ENCODE measurements at places on chromosomes 12 and 14. TPM values are rescaled to one million over a fixed set of nuclear protein-coding genes. Genes with fewer than 3 reads are reported as not detected.
A peak's percentile ranks its signal among the peaks of the same experiment; 100 is the strongest.

DNA sequence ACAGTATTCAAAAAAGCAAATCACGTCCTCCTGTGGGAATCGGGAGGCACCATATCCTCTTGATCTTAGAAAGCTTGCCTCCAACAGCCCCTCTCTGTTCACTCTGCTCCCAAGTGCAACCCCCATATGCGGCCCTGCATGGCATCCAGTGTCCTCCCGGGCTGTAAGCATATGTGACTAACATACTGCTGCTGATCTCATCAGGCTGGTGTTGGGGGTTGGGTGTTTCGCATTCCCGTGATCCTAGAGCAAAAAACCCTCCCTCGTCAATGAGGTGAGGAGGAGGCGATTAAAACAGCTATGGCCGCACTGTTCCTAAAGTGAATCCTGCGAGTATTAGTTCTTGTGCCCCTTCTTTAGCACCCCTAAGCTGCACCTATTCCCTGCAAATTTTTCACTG, 28.1 kb upstream of the PPM1A start:
- DNase-seq, result no peak

Gene A2M
- total RNA-seq, result 58.0 TPM

Gene OR4Q2
- not detected for total RNA-seq

Gene RAPGEF3
- 28.6 TPM for total RNA-seq

GRCh38 chr14:101478096-101478495, 83.2 kb upstream of the DIO3 start:
- peak; percentile 50 for DNase-seq

- DNase-seq, result no peak
These were observed 14.7 kb downstream of the CPSF6 start for GRCh38 chr12:69254046-69254445.

Gene ANO2
- 1.1 TPM for total RNA-seq

DNA sequence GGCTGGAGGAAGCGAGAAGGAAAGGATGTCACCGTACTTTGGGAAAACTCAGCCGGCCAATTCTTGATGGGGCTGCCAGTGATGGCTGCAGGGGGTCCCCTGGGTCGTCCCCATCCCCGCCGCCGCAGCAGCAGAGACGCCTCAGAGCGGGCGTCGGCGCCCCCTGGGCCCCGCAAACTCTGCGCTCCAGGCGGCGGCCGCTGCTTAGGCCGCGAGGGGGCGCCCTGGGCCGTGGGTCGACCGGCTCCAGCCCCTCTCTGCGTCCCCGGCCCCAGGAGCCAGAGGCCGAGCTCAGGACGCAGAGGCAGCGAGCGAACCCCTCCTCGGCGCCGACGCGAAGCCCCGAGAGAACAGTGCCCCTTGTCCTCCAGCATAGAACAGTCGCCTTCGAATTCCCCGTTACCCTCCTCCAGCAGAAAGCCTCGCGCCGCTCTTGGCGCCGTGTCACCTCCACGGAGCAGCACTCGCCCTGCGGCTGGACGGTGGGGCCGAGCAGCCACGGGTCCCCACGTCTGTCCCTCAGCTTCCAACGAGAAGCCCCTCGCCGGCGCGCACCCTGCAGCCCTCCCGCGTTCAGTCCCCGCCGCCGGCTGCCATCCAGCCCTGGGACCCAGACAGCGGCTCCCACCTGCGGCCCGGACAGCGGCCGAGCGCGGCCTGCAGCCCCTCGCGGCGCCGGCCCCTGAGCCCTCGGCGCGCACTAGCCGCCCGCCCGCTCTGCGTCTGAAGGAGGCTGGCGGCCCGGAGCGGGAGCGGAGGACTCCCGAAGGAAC, 106.6 kb downstream of the PRICKLE1 start:
- peak; percentile 80 for DNase-seq

GRCh38 chr12:52061470-52062166, 8.2 kb upstream of the ATG101 start:
- peak; percentile 63 for DNase-seq

- DNase-seq, result no peak
These were observed 21.6 kb downstream of the TRPV4 start for GRCh38 chr12:109811624-109811995.
